ENCODE measurements at places on chromosomes 5 and 9. TPM values are rescaled to one million over a fixed set of nuclear protein-coding genes. Genes with fewer than 3 reads are reported as not detected.

DNA sequence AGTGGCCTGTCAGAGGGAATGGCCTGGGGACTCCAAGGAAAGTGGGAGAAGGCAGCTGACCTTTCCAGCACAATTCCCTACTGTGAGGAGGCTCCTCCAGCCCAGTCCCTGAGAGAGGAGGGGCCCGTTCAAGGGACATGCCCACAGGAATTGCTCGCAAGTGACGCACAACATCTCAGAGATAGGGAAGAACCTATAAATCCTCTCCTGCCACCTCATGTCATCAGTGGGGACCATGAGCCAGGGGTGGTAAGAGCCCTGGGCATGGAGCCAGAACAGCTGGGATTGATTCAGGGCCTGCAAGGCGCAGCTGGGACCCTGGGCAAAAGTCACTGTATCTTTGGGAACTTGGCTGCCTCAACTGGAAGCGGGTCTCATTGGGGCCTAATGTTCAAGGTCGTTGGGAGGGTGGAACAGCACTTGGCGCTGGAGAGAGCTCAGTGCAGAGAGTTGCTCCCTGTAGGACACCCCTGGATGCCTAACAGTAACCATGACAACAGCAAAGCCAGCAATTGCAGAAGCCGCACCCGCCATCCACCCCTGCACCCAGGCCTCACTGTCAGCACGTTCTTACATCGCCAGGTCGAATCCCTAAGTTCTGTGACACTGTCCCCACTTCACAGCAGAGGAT, 41.3 kb upstream of the ORM1 start:
- no peak overlapping the region for H3K27ac ChIP-seq
- no peaks in the 10 kb centered on the region for H3K36me3 ChIP-seq
- H3K4me3 ChIP-seq = no peak overlapping the region

GRCh38 chr5:100889165-100889743, 13.8 kb downstream of the ST8SIA4 start:
- H3K27ac ChIP-seq = no peak overlapping the region
- H3K4me1 ChIP-seq = no peaks in the 10 kb centered on the region
- H3K4me3 ChIP-seq = no peak overlapping the region
- H3K27me3 ChIP-seq = no peaks in the 10 kb centered on the region
- no peaks in the 10 kb centered on the region for H3K36me3 ChIP-seq

Gene MEF2C
- total RNA-seq = 64.5 TPM

DNA sequence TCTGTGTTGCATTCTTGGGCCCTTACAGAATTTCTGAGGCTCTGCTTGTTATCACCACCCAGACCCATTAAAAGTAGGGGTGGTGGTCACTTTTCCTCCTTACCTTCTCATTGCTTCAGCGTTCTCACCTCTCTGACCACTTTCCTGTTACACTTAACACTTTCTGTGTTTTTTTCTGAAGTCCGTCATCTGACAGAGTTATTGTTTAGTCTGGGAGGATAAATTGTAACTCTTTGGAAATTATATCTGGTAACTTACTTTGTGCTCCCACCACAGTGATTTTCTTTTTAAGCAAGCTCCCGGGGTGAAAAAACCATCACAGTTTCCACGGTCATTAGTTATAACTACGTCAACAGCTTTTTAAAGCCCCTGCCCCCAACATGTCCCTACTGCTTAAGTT, 211.2 kb upstream of the OTULINL start:
- H3K27me3 ChIP-seq = no peaks in the 10 kb centered on the region
- no peaks in the 10 kb centered on the region for H3K36me3 ChIP-seq
- no peak overlapping the region for H3K4me3 ChIP-seq
- H3K27ac ChIP-seq = no peak overlapping the region
- H3K4me1 ChIP-seq = no peaks in the 10 kb centered on the region

Gene BNC2
- total RNA-seq = not detected

GRCh38 chr5:103272377-103272776, 13.8 kb downstream of the MACIR start:
- H3K36me3 ChIP-seq = peaks cover 26% of the 10 kb centered on the region
- H3K27me3 ChIP-seq = no peaks in the 10 kb centered on the region
- H3K27ac ChIP-seq = peak overlapping the region; percentile 42
- DNase-seq = no peak

DNA sequence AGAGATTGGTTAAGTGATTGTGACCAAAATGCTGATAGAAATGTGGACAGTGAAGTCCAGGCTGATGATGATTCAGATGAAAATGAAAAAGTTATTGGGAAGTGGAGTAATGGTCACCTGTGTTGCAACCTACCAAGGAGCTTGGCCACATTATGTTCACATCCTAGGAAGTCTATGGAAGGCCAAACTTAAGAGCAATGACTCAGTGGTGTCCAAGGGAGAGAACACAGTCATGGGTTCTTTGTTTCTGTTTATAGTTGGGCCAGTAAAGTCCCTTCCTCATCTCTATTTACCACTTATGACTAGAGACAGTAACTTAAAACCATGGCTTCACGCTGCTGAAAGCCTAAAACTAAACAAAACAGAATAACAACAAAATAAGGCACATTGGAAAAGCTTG, 555.3 kb upstream of the DAB2 start:
- H3K27ac ChIP-seq = no peak overlapping the region
- no peaks in the 10 kb centered on the region for H3K4me1 ChIP-seq
- H3K4me3 ChIP-seq = no peak overlapping the region
- H3K27me3 ChIP-seq = no peaks in the 10 kb centered on the region
- H3K36me3 ChIP-seq = no peaks in the 10 kb centered on the region

GRCh38 chr5:118752969-118753368, 235.4 kb downstream of the DTWD2 start:
- H3K27me3 ChIP-seq = no peaks in the 10 kb centered on the region
- H3K36me3 ChIP-seq = no peaks in the 10 kb centered on the region
- DNase-seq = no peak
- no peaks in the 10 kb centered on the region for H3K4me1 ChIP-seq
- no peak overlapping the region for H3K4me3 ChIP-seq

DNA sequence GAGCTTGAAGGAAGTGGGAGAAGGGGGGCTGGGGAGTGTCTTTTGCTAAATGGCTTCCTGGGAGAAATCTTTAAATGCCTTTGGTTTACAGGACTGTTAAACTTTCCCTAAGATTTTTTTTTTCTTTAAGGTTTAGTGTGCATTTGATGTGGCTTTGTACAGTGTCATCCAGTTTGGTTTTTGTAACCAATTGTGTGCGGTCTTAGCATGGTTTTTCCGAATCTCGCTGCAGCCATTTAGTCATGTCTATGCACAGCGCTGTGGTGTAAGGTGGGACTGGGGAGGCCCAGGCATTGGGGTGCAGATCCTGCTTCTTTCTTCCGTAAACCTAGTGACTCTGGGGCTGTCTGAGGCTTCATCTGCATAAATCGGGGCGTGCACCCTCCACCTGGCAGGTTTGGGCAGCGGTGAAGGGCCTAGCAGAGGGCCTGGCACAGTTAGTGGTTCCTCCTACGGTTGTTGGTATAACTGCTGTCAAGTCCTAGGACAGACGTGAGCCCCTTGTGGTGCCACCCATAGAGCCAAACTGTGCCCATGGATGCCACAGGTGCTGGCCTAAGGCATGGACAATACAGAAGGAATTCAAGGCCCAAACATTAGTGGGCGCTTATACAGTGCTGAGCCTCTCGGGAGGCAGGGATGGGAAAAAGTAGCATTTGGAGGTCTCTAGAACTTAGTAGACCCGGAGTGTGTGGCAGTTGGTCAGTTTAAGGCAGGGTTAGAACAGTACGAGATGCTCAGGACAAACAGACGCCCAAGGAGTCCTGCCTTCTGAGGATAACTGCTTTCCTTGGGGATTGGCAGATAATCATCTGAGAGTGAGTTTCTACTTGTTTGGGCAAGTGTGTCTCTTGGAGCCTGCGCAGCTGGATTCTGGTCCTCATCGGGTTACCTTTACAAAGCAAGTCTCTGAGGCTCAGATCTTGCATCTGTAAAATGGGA, 1.5 kb downstream of the PRRC2B start:
- H3K36me3 ChIP-seq = peaks cover 31% of the 10 kb centered on the region
- DNase-seq = peak; percentile 27
- H3K27me3 ChIP-seq = no peaks in the 10 kb centered on the region
- H3K4me3 ChIP-seq = peak overlapping the region; percentile 96

DNA sequence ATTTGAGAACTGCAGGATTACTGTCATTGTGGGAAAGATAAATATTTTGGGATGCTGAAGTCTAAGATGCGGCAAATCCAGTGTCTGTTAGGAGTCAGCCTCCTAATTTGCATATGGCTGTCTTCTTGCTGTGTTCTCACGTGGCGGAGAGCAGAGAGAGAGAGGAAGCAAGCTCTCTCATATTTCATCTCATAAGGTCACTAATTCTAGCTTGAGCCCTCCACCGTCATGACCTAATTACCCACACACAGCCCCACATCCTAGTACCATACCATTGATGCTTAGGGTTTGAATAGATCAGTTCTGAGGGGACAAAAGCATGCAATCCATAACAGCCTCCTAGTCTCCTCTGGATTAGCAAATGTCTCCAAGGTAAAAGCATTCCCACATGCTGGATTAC, 124.5 kb downstream of the CDH12 start:
- no peaks in the 10 kb centered on the region for H3K36me3 ChIP-seq
- no peak overlapping the region for H3K27ac ChIP-seq
- no peak overlapping the region for H3K4me3 ChIP-seq
- H3K4me1 ChIP-seq = no peaks in the 10 kb centered on the region
- H3K27me3 ChIP-seq = no peaks in the 10 kb centered on the region

GRCh38 chr9:128877852-128878251, 3.9 kb downstream of the KYAT1 start:
- no peak overlapping the region for H3K27ac ChIP-seq
- no peaks in the 10 kb centered on the region for H3K27me3 ChIP-seq
- no peaks in the 10 kb centered on the region for H3K36me3 ChIP-seq
- DNase-seq = no peak
- peaks cover 33% of the 10 kb centered on the region for H3K4me1 ChIP-seq

Gene C9orf50
- not detected for total RNA-seq

DNA sequence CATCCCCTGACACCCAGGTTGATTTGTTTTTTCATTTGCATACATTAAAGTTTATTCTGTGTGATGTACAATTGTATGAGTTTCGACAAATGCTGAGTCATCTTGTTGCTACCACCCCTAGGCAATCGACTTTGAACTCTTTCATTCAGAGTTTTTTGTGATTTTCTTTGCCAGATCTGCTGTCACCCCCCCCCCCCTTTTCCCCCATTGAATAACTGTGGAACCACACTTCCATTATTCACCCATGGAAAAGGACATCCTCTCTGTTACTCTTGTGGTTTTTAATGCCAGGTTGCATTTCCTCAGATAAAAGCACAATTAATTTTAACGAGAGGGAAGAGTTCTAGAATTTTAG, 13.7 kb upstream of the FAM120AOS start:
- peak; percentile 34 for DNase-seq
- peak overlapping the region; percentile 53 for H3K27ac ChIP-seq
- no peaks in the 10 kb centered on the region for H3K27me3 ChIP-seq
- H3K36me3 ChIP-seq = peaks cover 21% of the 10 kb centered on the region

GRCh38 chr5:127959152-127959764, 124.3 kb upstream of the SLC12A2 start:
- H3K36me3 ChIP-seq = no peaks in the 10 kb centered on the region
- H3K4me1 ChIP-seq = no peaks in the 10 kb centered on the region
- H3K4me3 ChIP-seq = no peak overlapping the region
- H3K27ac ChIP-seq = no peak overlapping the region

- DNase-seq = no peak
- no peak overlapping the region for H3K4me3 ChIP-seq
- no peaks in the 10 kb centered on the region for H3K36me3 ChIP-seq
- no peaks in the 10 kb centered on the region for H3K27me3 ChIP-seq
- H3K4me1 ChIP-seq = no peaks in the 10 kb centered on the region
- H3K27ac ChIP-seq = no peak overlapping the region
These were observed 19.2 kb downstream of the NIPAL4 start for GRCh38 chr5:157479166-157479565.

GRCh38 chr9:135136991-135137832, 49.7 kb downstream of the OLFM1 start:
- no peak overlapping the region for H3K27ac ChIP-seq
- H3K4me3 ChIP-seq = no peak overlapping the region
- H3K27me3 ChIP-seq = peaks cover 31% of the 10 kb centered on the region
- no peaks in the 10 kb centered on the region for H3K36me3 ChIP-seq
- peak; percentile 11 for DNase-seq

Data from K562 (cell line).